ENCODE measurements at places on chromosomes 4 and X.

DNA sequence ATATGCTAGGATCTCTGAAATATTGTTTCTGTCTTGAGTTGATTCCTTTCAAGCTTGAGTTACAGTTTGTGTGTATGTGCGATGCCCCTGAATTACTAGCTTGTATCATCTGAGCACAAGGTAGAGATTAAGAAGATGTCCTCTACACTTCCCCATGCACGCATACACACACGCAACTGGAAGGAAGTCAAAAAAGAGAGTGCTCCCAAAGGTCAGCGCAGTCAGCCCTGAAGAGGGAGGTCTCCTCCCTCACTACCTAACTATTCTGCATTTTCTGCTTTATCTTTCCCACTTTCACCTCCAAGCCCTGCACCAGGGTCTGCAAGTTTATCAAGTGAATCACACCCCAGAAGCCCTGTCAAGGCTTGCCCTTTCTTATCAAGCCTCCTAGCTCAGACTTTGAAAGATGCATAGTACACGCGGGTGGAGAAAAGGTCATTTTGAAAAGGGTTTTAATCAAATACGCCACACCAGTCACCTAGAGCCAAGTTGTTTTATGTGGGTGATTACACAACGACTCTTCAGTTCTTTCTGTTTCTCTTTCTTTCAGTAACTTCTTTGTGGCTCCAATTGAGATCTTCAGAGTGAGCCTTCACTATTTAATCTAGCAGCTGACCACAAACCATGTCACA lies 127.7 kb downstream of the ASB9 start:
- DNase-seq: no peak

DNA sequence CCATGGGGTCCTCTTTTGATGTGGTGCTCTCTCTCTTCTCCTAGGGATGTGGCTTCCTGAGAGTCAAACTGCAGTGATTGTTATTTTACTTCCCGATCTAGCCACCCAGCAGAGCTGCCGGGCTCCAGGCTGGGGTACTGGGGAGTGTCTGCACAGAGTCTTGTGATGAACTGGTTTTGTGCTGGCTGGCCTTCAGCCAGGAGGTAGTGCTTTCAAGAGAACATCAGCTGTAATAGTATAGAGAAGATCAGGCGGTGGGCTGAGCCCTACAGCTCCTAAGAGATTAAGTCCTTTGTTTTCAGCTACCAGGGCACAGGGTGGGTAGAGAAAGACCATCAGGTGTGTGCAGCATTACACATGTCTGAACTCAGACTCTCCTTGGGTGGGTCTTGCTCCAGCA lies 59.0 kb upstream of the AGTR2 start:
- no peak for DNase-seq

DNA sequence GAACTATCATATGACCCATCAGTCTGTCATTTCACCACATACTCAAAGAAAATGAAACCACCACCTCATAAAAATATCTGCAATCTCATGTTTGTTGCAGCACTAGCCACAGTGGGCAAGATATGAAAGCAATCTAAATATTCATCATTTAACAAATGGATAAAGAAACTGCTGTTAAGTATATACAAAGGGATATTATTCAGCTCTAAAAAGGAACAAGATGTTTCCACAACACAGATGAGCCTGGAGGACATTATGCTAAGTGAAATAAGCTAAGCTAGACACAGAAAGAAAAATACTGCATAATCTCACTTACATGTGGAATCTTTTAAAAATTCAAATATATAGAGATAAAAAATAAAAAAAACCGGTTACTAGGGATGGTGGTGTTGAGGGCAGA lies 108.2 kb upstream of the BRWD3 start:
- DNase-seq: no peak

GRCh38 chr4:142155347-142155746 lies 519.0 kb downstream of the IL15 start:
- no peak for DNase-seq

GRCh38 chr4:83328521-83329187 lies 6.0 kb downstream of the HPSE start:
- no peak for DNase-seq

DNA sequence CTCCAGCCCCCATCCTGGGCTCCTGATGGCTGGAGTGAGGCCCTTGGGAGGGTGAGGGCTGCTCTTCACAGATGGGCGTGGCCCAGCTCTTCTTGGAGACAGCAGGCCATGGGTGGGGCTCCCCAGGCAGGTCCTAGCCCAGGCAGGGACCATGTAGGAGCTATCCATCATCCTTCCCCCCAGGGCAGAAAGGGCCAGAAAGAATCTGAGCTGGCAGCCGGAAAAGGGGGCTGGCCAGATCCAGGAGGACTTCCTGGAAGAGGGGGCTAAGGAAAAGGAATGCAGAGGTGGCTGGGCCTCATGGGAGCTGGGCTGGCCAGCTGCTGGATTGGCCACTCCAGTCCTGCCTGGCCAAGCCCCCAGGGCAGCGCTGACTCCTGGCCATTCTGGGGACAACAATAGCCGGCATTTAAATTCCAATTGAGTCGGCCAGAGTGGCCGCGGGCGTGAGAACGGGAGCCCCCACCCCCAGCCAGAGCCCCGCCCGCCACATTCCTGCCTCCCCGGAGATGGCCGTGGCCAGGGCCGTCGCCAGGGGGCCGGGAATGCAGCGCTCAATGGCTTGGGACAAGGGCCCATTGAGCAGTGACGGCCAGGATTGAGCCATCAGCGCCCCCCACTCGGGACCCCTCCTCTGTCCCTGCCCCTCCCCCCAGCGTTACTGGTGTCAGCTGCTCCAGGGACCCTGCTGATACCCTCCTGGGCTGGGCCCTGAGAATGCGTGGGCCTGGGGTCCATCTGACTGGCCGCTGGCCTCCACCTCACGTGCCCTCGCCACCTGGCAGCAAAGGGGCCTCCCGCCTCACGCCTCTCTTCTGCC lies 15.1 kb upstream of the FGFR3 start:
- no peak for DNase-seq

DNA sequence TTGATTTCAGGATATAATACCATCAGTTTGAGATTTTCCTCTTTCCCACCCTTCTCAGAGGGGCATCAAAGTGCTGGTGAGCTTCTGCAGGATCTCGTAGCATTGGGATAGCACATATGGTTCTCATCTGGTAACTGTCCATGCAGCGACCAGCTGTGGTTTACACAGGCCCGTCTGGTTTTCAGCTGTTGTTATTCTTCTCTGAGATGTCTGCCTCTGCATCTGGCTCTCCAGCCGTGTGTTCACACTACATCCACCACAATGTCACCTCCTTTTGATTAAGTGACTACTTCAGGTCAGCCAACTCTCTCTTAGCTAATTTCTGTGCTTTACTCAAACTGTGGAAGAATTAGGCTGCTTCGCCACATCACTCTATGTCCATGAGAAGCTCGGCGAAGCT lies 676.7 kb upstream of the TENM3 start:
- DNase-seq: no peak

GRCh38 chrX:134502686-134503085 lies 42.7 kb downstream of the HPRT1 start:
- DNase-seq: no peak

GRCh38 chr4:566508-567295 lies 9.4 kb downstream of the TMEM271 start:
- no peak for DNase-seq

- no peak for DNase-seq
These were observed 171.6 kb upstream of the MAP3K15 start for GRCh38 chrX:19686876-19687275.

DNA sequence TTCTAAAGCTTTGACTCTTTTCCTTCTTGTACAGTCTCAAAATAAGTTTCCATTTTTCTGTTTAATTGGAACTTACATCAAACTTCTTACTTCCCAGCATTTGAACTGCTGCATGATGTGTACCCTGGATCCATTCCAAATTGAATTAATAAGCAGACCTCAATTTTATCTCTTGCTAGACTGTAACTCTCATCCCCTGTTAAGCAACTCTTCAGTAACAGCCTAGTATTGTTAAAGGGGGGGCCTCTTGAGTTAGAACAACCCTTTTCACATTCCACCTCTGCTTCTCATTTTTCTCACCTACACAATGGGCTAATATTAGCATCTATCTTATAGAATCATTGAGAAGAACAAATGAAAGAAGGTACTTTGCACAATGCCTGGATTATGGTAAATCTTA lies 169.4 kb downstream of the IL1RAPL1 start:
- DNase-seq: no peak

DNA sequence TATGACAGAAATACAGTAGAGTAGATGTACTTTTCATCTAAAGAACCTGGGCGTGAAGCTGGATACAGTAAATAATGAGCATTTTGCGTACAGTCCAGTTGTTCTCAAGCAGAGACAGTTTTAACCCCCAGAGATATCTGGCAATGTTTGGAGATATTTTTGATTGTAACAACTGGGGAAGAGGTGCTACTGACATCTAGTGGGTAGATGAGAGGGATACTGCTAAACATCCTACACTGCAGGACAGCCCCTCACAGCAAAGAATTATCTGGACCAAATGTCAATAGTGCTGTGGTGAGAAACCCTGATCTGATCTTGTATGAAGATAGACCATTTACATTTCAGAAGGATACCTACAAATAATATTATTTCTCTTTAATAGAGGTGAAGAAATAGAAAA lies 200.2 kb upstream of the FAM47A start:
- no peak for DNase-seq

GRCh38 chrX:141732031-141732430 lies 33.5 kb upstream of the SPANXD start:
- no peak for DNase-seq

DNA sequence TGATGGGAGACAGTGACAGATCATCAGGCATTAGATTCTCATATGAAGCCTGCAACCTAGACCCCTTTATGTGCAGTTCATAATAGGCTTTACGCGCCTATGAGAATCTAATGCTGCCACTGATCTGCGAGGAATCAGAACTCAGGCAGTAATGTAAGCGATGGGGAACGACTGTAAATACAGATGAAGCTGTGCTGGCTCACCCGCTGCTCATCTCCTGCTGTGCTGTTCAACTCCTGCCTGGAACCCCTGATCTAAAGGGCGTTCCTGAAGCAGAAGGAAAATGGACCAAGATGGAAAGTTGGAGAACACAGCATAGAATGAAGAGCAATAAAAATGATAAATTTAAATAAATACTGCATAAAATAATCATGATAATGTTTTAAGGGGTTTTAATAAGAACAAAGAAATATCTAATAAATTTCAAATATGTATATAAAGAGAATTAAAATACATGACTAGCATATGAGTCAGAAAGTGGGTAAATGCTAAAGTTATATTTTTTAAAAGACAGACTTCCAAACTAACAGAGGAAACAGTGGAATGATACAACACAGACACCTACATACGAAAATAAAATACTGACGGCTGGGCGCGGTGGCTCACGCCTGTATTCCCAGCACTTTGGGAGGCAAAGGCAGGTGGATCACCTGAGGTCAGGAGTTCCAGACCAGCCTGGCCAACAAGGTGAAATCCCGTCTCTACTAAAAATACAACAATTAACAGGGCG lies 59.2 kb downstream of the RBM47 start:
- no peak for DNase-seq

DNA sequence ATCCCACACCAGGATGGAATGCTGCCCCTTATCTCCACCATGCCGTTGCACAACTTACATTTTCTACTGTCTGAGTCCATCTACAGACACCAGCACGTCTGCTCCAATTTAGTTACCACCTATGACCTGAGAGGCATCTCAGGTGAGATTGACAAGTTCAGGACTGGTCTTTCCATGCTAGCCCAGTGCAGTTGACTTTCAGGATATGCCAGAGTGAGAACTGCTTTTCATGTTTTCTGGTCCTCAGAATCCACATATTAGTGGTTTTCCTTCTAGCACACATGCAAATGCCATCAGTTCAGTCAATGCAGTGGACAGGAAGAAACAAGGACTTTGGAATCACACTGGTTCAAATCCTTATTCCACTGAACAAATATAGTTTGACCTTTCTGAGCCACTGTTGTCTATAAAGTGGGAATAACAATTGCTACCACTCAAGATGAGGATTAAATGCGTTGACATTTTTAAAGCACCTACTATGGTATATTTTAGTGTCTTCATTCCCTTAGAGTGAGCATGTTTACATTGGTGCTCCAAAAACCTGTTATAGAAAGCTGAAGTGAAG lies 38.1 kb upstream of the ANXA3 start:
- no peak for DNase-seq

DNA sequence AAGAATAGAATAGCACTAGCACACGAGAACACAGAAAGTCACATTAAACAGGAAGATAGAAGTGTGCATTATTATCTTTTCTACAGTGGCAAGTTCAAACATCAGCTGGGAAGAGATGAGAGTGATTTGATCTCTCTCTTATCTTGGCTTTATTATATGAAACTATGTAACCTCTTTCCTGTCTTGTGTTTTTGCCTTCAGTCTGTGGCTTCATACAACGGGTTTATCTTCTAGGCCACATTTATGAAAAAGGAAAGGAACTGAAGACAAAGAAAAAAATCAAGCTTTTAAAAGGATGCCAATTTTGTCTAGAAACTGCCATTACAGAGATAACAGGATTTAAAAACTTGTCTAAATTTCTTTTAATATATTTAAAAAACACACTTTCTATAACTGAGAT lies 983.6 kb downstream of the RPA4 start:
- no peak for DNase-seq
